SJCRH30 (cell line): ENCODE measurements at places on chromosomes 16 and 17. TPM values are rescaled to one million over a fixed set of nuclear protein-coding genes. Genes with fewer than 3 reads are reported as not detected.

The MYH3 gene
- total RNA-seq = 0.57 and 1.4 TPM in 2 replicates

The CACNG3 gene
- 0.02 TPM in 1 of 2 replicates, not detected in the other for total RNA-seq

The PIK3R6 gene
- total RNA-seq = not detected in 2 replicates

The USP22 gene
- total RNA-seq = 621 and 662 TPM in 2 replicates

The GJC1 gene
- 45.9 and 47.4 TPM in 2 replicates for total RNA-seq

The HP gene
- total RNA-seq = not detected in 2 replicates

The USP31 gene
- total RNA-seq = 10.6 and 11.5 TPM in 2 replicates

GRCh38 chr16:14088155-14088753 is 17.1 kb downstream of the MRTFB start:
- H3K4me1 ChIP-seq = no peaks in the 10 kb centered on the region
- no peak for DNase-seq
- peaks cover 4% of the 10 kb centered on the region; the same call in 1 of the 2 replicates for H3K36me3 ChIP-seq
- H3K4me3 ChIP-seq = no peak overlapping the region

DNA sequence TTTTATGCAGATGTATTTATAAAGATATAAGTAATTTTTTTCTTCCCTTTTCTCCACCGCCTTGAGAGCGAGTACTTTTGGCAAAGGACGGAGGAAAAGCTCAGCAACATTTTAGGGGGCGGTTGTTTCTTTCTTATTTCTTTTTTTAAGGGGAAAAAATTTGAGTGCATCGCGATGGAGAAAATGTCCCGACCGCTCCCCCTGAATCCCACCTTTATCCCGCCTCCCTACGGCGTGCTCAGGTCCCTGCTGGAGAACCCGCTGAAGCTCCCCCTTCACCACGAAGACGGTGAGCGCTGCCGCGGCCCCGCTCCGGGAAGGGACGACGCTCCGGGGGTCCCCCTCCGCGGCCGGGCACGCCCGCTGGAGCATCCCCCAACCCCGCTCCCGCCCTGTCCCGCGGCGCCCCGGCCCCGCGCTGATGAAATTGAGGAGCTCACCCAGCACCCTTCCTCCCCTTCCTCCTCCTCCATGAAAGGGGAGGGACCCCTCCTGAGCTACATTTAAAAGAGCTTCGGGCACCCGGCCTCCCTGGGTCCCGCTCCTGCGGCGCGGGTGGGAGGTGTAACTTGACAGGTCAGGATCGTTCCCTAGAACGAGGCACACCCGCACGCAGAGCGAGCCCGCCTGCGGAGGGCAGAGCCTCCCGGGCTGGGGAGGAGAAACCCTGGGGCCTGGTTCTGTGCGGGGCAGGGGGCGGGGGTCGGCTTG is 706 bp downstream of the HLF start:
- H3K4me1 ChIP-seq = peaks cover under 1% of the 10 kb centered on the region
- no peak for DNase-seq
- H3K4me3 ChIP-seq = peak overlapping the region; percentile 54
- no peaks in the 10 kb centered on the region for H3K27me3 ChIP-seq
- no peaks in the 10 kb centered on the region for H3K36me3 ChIP-seq
- no peak overlapping the region for H3K27ac ChIP-seq

- no peak overlapping the region for H3K27ac ChIP-seq
- no peaks in the 10 kb centered on the region for H3K4me1 ChIP-seq
- no peaks in the 10 kb centered on the region for H3K36me3 ChIP-seq
- no peaks in the 10 kb centered on the region for H3K27me3 ChIP-seq
- no peak for DNase-seq
These were observed 25.4 kb downstream of the JPH3 start for GRCh38 chr16:87627542-87628245.

DNA sequence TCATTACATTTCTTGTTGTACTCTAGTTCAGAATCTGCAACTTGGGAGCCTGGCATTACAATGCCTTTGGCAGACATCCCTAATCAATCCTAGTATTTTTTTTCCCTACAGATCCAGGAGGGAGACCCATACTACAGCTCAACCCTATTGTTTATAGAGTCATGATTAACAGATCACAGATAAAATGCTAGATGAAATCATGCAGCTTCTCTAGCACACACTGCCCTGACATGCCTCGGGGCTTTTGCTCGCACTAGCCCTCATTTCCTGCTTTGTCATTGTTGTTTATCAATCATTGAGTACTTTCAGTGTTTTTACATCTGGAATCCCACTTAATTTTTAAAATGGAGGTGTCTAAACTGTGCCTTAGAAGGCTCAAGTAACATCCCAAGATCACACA is 412.5 kb downstream of the CA10 start:
- DNase-seq = no peak
- no peaks in the 10 kb centered on the region for H3K4me1 ChIP-seq
- no peaks in the 10 kb centered on the region for H3K36me3 ChIP-seq
- H3K27me3 ChIP-seq = no peaks in the 10 kb centered on the region

- H3K4me3 ChIP-seq = peak overlapping the region; percentile 45
- peak overlapping the region; percentile 72 for H3K27ac ChIP-seq
- DNase-seq = peak; percentile 94
- no peaks in the 10 kb centered on the region for H3K27me3 ChIP-seq
- H3K36me3 ChIP-seq = no peaks in the 10 kb centered on the region
These were observed 13.1 kb downstream of the TBC1D24 start for GRCh38 chr16:2487903-2488531.

DNA sequence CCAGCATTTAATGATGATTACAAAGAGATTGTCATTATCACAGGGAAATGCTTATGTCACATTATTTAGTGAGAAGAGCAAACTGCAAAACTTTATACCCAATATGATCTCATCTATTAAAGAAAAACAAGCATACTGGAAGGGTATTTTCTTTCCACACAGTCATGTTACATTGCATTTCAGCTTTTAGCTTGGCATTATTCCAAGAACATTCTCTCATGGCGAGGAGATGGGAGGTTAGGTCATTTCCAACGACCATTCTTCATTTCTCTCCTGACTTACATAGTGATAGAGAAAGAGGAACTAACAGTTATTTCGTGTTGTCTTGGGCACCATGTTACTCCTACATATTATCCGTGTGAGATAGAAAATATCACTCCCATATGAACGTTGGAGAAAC is 309.4 kb upstream of the XYLT1 start:
- no peaks in the 10 kb centered on the region for H3K36me3 ChIP-seq
- no peaks in the 10 kb centered on the region for H3K27me3 ChIP-seq
- no peak for DNase-seq
- H3K27ac ChIP-seq = no peak overlapping the region
- H3K4me1 ChIP-seq = no peaks in the 10 kb centered on the region

GRCh38 chr16:31148281-31148728 is 1.6 kb downstream of the PRSS36 start:
- no peak overlapping the region for H3K4me3 ChIP-seq
- no peaks in the 10 kb centered on the region for H3K4me1 ChIP-seq
- no peak for DNase-seq
- no peaks in the 10 kb centered on the region for H3K36me3 ChIP-seq
- no peak overlapping the region for H3K27ac ChIP-seq

DNA sequence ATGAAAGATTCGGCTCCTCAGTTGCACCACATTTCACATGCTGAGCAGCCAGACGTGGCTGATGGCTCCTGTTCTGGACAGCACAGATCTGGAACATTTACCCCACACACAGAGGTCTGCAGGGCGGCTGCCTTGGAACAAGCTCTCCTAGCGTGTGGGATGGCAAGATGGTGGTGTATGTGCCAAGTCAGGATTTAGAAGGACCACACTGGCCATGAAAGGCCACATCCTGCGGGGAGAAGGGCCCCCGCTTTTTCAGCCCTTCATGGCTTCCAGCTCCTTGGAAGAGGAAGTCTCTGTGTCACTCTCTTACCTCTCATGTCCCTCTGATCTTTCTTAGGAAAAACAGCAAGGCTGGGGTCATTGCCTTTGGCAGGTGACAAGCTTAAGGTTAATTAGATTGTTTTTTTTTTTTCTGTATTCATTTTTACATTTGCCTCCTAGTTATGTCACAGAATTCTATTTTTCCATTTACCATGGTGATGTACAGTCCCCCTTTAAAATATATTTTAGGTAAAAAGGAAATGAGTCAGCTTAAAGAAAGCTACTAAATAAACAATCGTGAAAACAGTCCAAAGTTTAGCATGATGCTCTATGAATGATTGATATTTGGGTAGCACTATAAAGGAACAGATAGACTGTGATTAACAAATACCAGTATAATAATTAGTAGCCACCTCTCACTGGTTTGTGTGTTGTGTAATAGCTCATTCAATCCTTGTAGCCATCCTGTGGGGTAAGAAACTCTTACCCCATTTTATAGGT is 396.6 kb downstream of the CPPED1 start:
- H3K4me3 ChIP-seq = no peak overlapping the region
- H3K27me3 ChIP-seq = no peaks in the 10 kb centered on the region
- H3K27ac ChIP-seq = no peak overlapping the region
- DNase-seq = no peak

GRCh38 chr16:48117217-48118105 is 38.3 kb downstream of the ABCC12 start:
- no peaks in the 10 kb centered on the region for H3K4me1 ChIP-seq
- H3K27me3 ChIP-seq = no peaks in the 10 kb centered on the region
- no peak overlapping the region for H3K4me3 ChIP-seq
- no peak overlapping the region for H3K27ac ChIP-seq
- DNase-seq = peak; percentile 82

- no peaks in the 10 kb centered on the region for H3K36me3 ChIP-seq
- no peaks in the 10 kb centered on the region for H3K4me1 ChIP-seq
- H3K27me3 ChIP-seq = no peaks in the 10 kb centered on the region
- no peak overlapping the region for H3K27ac ChIP-seq
- DNase-seq = no peak
These were observed 55.5 kb upstream of the NUDT7 start for GRCh38 chr16:77666771-77667170.

GRCh38 chr17:2172999-2173398 is 118.1 kb downstream of the HIC1 start:
- no peak overlapping the region; the same call in 1 of the 2 replicates for H3K27ac ChIP-seq
- no peak overlapping the region for H3K4me3 ChIP-seq
- H3K4me1 ChIP-seq = peaks cover 33% of the 10 kb centered on the region
- H3K36me3 ChIP-seq = peaks cover 4% of the 10 kb centered on the region; the same call in 1 of the 2 replicates

- H3K4me3 ChIP-seq = no peak overlapping the region
- no peak for DNase-seq
- H3K36me3 ChIP-seq = no peaks in the 10 kb centered on the region
- H3K27ac ChIP-seq = no peak overlapping the region
- H3K4me1 ChIP-seq = no peaks in the 10 kb centered on the region
These were observed 107.3 kb downstream of the WWOX start for GRCh38 chr16:78206623-78207223.

- no peak for DNase-seq
- peaks cover 9% of the 10 kb centered on the region; the same call in 1 of the 2 replicates for H3K27me3 ChIP-seq
- no peak overlapping the region for H3K4me3 ChIP-seq
These were observed 24.3 kb upstream of the ADGRG1 start for GRCh38 chr16:57604177-57604576.

GRCh38 chr16:55773859-55774549 is 58.9 kb downstream of the CES1 start:
- H3K4me1 ChIP-seq = no peaks in the 10 kb centered on the region
- no peaks in the 10 kb centered on the region for H3K27me3 ChIP-seq
- DNase-seq = no peak
- no peaks in the 10 kb centered on the region for H3K36me3 ChIP-seq
- H3K27ac ChIP-seq = no peak overlapping the region

GRCh38 chr16:73071131-73071940 is 23.4 kb upstream of the ZFHX3 start:
- DNase-seq = peak; percentile 46
- H3K27me3 ChIP-seq = no peaks in the 10 kb centered on the region
- H3K4me3 ChIP-seq = peak overlapping the region; percentile 50
- H3K36me3 ChIP-seq = no peaks in the 10 kb centered on the region
- H3K4me1 ChIP-seq = peaks cover 25% of the 10 kb centered on the region
- H3K27ac ChIP-seq = no peak overlapping the region

- no peaks in the 10 kb centered on the region for H3K27me3 ChIP-seq
- H3K27ac ChIP-seq = no peak overlapping the region
- no peak overlapping the region for H3K4me3 ChIP-seq
- peaks cover 27% of the 10 kb centered on the region for H3K36me3 ChIP-seq
- DNase-seq = no peak
These were observed 4.2 kb downstream of the PIMREG start for GRCh38 chr17:6448473-6448872.
